ENCODE measurements at places on chromosomes 16 and 17. TPM values are rescaled to one million over a fixed set of nuclear protein-coding genes. Genes with fewer than 3 reads are reported as not detected.

DNA sequence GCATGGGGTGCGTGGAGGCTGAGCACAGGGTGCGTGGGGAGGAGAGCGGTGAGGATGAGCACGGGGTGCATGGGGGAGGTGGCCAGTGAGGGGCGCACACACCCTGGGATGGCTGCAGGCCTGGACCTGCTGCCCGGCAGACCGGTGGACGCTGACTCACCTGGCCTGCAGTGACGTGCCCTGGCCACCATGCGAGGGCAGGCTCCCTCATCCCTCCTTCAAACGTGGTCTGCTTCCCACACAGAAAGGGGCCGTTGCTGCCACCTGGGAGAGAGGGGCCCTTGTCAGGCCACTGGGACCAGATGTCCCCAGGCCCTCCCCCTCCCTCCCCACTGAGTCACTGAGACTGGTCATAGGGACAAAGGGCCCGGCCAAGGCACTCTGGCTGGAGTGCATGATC is 20.1 kb upstream of the APRT start:
- H3K4me3 ChIP-seq = no peak overlapping the region
- no peak for DNase-seq
- H3K4me1 ChIP-seq = no peaks in the 10 kb centered on the region
- H3K27ac ChIP-seq = no peak overlapping the region

GRCh38 chr17:57114085-57114673 is 29.1 kb downstream of the AKAP1 start:
- no peak overlapping the region for H3K27ac ChIP-seq
- H3K4me1 ChIP-seq = peaks cover 5% of the 10 kb centered on the region
- H3K27me3 ChIP-seq = no peaks in the 10 kb centered on the region

GRCh38 chr17:79590523-79590860 is 20.4 kb downstream of the RBFOX3 start:
- no peaks in the 10 kb centered on the region for H3K36me3 ChIP-seq
- no peak overlapping the region for H3K27ac ChIP-seq
- H3K4me3 ChIP-seq = no peak overlapping the region
- peaks cover 66% of the 10 kb centered on the region for H3K27me3 ChIP-seq
- no peak for DNase-seq

GRCh38 chr16:3819746-3820724 is 60.5 kb downstream of the CREBBP start:
- H3K36me3 ChIP-seq = no peaks in the 10 kb centered on the region
- DNase-seq = peak; percentile 87
- H3K4me1 ChIP-seq = peaks cover 13% of the 10 kb centered on the region
- H3K4me3 ChIP-seq = no peak overlapping the region
- no peaks in the 10 kb centered on the region for H3K27me3 ChIP-seq

DNA sequence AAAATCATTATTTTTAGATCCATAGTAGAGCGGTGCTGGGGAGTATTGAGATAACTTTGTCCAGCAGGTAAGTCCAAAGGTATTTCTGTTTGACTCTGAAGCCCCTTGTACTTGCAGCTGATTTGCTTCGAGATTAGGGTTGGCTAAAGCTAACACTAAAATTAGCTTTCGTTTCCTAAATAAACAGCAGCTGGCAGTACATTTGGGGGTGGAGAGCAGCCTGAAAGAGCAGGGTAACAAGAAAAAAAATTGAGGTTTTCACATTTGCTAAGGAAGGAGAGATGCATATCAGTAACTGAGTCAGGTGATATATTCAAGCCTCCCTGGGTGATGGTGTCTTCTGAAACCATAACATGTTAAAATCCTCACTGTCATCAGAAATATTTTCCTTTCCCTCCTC is 37.4 kb upstream of the TMC5 start:
- no peak overlapping the region for H3K27ac ChIP-seq
- DNase-seq = no peak
- no peak overlapping the region for H3K4me3 ChIP-seq
- H3K36me3 ChIP-seq = no peaks in the 10 kb centered on the region
- no peaks in the 10 kb centered on the region for H3K4me1 ChIP-seq

DNA sequence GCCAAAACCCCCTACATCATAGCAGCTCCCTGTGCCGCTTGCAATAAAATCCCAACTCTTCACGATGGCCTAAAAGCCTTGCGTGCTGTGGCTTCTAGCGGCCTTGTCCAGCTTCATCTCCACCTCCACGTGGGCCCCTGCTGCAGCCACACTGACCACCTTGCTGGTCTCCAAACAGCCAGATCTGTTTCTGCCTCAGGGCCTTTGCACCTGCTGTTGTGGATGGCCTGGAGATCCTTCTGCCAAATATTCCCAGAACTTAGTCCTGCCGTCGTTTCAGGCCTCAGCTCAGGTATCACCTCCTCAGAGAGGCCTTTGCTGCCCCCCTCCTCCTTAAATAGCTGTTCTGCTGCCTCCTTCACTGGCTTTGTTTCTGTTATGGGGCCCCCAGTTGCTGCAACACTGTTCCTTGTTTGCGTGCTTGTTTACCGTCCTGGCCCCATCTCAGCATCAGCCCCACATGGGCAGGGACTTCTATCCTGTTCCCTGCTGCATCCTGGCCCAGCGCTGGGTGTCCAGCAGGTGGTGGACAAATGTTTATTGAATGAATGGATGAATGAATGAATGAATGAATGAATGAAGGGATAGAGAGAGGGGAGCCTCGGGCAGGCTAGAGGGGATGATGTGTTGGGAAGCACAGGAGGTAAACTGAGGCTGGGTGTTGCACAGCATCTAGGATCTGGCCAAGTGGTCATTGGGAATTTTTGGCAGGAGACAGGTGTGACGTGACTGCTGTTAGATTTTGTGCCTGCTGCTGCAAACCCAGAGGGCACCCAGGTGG is 171.0 kb upstream of the GSE1 start:
- no peak overlapping the region for H3K4me3 ChIP-seq
- H3K36me3 ChIP-seq = no peaks in the 10 kb centered on the region
- DNase-seq = no peak
- H3K27me3 ChIP-seq = no peaks in the 10 kb centered on the region
- peaks cover 11% of the 10 kb centered on the region for H3K4me1 ChIP-seq
- no peak overlapping the region for H3K27ac ChIP-seq

- no peaks in the 10 kb centered on the region for H3K4me1 ChIP-seq
- H3K4me3 ChIP-seq = no peak overlapping the region
- DNase-seq = no peak
- no peaks in the 10 kb centered on the region for H3K36me3 ChIP-seq
- H3K27me3 ChIP-seq = no peaks in the 10 kb centered on the region
Measured at GRCh38 chr17:7056386-7056785, 12.5 kb upstream of the SLC16A11 start.

- H3K36me3 ChIP-seq = peaks cover 47% of the 10 kb centered on the region
- DNase-seq = no peak
- H3K27me3 ChIP-seq = no peaks in the 10 kb centered on the region
- no peaks in the 10 kb centered on the region for H3K4me1 ChIP-seq
- no peak overlapping the region for H3K27ac ChIP-seq
Measured at GRCh38 chr16:4859190-4859899, 12.1 kb downstream of the UBN1 start.

GRCh38 chr17:74433421-74434121 is 1.7 kb downstream of the GPRC5C start:
- H3K4me3 ChIP-seq = no peak overlapping the region
- H3K4me1 ChIP-seq = no peaks in the 10 kb centered on the region
- no peak overlapping the region for H3K27ac ChIP-seq
- no peaks in the 10 kb centered on the region for H3K36me3 ChIP-seq
- no peak for DNase-seq

GRCh38 chr17:46841561-46842379 is 9.6 kb upstream of the WNT9B start:
- H3K27me3 ChIP-seq = no peaks in the 10 kb centered on the region
- no peak overlapping the region for H3K27ac ChIP-seq
- H3K4me3 ChIP-seq = no peak overlapping the region
- DNase-seq = no peak

DNA sequence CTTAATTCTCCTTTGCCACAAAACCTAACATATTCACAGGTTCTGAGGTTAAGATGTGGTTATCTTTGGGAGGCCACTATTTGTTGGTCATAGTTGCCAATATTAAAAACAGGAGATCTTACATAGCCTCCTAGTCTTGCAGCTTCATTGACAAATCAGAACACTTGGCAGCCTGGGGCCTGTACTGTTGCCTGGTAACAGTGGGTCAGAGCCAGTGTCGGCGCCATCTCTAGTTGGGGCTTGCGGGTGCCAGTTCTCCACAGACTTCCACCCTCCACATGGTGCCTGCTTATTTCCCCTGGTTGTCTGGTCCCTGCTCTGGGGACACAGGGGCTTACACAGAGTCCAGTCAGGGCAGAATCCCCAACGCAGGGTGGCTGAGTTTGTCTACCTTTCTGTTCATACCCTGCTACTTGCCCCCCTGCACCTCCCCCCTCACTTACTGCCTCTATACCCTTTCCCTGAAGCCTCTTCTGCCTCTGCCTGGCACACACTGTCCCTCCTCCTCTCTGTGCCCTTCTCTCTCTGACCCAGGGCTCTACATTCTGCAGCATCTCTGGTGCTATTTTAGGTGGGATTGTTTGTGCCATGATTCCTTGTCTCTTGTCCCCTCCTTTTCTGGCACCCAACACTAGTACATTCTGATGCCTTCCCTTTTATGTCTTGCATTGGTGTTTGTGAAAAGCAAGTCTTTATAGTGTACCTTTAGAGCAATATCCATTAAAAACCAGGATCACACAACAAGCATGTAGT is 13.4 kb downstream of the EPN2 start:
- H3K36me3 ChIP-seq = peaks cover 9% of the 10 kb centered on the region
- H3K27me3 ChIP-seq = no peaks in the 10 kb centered on the region

GRCh38 chr17:69928611-69929010 is 146.4 kb upstream of the KCNJ16 start:
- DNase-seq = no peak
- H3K4me3 ChIP-seq = no peak overlapping the region
- H3K27ac ChIP-seq = no peak overlapping the region

DNA sequence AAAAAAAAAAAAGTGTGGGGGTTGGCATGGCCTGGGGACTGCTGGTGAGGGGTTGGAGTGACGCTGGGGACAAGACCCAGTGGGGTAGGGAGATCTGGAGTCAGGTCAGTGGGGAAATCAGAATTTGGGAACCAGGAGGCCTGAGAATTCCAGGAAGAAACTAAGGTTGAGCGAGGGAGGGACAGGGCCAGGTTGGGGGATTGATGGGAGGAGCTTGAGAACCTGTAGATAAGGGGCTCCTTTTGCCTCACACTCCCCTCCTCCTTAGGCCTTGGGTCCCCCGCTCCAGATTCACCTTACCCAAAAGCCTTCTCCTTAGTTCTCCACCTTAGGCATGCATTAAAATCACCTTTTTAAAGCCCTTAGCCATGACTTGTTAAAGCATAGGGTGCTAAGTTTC is 8.3 kb upstream of the PYDC1 start:
- H3K4me1 ChIP-seq = no peaks in the 10 kb centered on the region
- H3K27me3 ChIP-seq = no peaks in the 10 kb centered on the region
- no peak for DNase-seq
- peaks cover 12% of the 10 kb centered on the region for H3K36me3 ChIP-seq
- H3K27ac ChIP-seq = no peak overlapping the region
- no peak overlapping the region for H3K4me3 ChIP-seq

GRCh38 chr17:61416540-61417363 is 17.1 kb downstream of the TBX2 start:
- H3K27ac ChIP-seq = no peak overlapping the region
- no peaks in the 10 kb centered on the region for H3K4me1 ChIP-seq
- H3K4me3 ChIP-seq = no peak overlapping the region
- peak; percentile 90 for DNase-seq
- H3K36me3 ChIP-seq = no peaks in the 10 kb centered on the region

DNA sequence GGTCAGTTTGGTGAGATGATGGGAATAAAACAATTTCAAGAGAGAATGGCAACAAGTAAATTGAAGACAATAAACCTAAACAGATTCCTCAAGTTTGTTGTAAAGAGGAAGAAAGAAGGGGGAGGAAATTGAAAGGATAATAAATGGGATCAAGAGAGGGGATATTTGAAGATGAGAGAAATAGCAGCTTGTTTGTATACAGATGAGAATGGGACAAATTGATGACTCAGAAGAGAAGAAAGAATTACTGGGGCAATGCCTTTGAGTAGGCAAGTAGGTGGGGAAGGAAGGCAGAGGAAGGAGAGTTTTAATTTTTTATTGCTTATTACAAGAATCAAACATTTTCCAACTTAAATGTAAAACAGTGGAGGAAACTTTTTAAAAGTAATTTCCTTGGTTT is 98.3 kb downstream of the CHD9 start:
- H3K36me3 ChIP-seq = peaks cover 24% of the 10 kb centered on the region
- H3K27me3 ChIP-seq = no peaks in the 10 kb centered on the region
- no peak for DNase-seq
- no peak overlapping the region for H3K4me3 ChIP-seq
- H3K4me1 ChIP-seq = no peaks in the 10 kb centered on the region
- no peak overlapping the region for H3K27ac ChIP-seq

- H3K4me3 ChIP-seq = no peak overlapping the region
- no peaks in the 10 kb centered on the region for H3K4me1 ChIP-seq
- H3K27me3 ChIP-seq = no peaks in the 10 kb centered on the region
- no peak overlapping the region for H3K27ac ChIP-seq
- H3K36me3 ChIP-seq = no peaks in the 10 kb centered on the region
Measured at GRCh38 chr16:80680839-80681238, 123.6 kb downstream of the CDYL2 start.

DNA sequence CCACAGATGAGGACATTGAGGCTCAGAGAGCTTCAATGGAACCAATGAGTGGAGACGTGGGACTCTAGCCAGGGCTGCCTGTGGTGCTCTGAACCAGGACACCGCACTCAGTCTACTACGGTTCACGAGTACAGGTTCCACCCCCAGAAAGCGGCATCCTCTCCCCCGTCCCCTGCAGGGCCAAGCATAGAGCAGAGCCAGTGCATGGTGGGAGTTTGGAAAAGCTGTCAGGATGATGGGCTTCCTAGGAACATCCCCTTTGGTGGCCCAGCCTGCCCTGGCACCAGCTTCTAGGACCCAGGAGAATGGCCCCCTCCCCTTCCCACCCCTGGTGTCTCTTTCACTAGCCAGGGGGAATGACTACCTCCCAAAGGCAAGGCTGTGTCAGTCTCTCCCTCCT is 8.4 kb downstream of the ZNF319 start:
- H3K4me1 ChIP-seq = peaks cover 7% of the 10 kb centered on the region
- no peak overlapping the region for H3K4me3 ChIP-seq
- H3K27me3 ChIP-seq = no peaks in the 10 kb centered on the region
- no peaks in the 10 kb centered on the region for H3K36me3 ChIP-seq

DNA sequence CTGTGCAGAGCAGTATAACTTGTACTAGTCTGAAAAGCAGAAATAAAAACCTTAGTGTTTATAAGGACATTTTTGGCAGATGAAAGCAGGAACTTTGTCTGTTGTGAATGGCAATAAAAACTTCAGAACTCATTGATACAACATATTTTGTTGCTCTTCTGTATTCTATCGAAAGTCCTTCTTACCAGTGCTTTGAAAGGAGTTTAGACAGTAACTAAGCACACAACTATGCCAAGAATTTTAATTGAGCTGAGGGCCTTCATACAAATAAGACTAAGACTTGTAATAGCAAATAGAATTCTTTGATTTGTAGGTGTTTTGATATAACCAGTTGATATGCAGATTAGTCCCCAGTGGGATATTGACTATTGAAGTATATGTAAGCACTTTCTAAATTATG is 308.4 kb downstream of the ZFHX3 start:
- peaks cover 14% of the 10 kb centered on the region for H3K4me1 ChIP-seq
- H3K4me3 ChIP-seq = no peak overlapping the region
- no peak for DNase-seq
- H3K27me3 ChIP-seq = no peaks in the 10 kb centered on the region

Gene SLC16A11
- total RNA-seq = not detected

Gene NHERF1
- 42.0 TPM for total RNA-seq

Gene MNT
- total RNA-seq = 10.1 TPM

Gene ZP2
- not detected for total RNA-seq

Gene OR4D1
- total RNA-seq = not detected

Gene LGALS9B
- not detected for total RNA-seq

Data from SJCRH30 (cell line).